ENCODE measurements at places on chromosomes 1 and 21.

GRCh38 chr1:220873868-220874655 lies 5.2 kb upstream of the HLX start:
- peak; percentile 42 for DNase-seq

DNA sequence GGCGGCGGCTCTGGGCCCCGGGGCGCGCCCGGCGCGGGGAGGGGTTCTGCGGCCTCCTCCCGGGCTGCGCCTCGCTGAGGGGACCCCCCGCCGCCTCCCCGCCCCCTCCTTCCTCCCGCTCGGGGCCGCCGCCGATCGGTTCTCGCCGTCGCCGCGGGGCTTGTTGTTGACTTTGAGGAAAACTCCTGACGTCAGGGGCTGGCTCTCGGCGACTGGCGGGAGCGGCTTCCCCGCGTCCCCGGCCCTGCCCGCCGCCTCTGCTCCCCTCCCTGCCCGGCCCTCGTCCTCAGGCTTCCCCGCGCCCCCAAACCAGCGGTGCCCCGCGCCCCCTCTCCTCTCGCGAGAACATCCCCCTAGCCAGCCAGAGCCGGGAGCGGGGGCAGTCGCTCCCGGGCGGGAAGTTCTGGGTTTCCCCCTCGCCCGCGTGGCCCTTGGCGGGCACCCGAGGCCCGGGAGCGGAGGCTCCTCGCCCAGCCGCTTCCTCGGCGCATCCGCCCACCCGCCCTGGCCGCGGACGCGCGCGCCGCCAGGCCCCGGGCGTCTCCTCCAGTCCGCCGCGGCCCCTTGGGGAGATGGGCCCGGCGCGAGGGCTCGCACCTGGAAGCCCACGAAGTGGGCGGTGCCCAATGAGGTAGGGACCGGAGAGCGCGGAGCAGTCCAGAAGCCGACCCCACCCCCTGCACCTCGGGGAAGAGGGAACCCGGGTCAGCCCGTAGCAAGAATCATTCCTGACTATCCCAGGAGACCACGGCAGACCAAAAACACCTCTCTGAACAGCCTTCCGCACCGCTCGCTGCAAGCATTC lies 611 bp upstream of the AKT3 start:
- peak; percentile 77 for DNase-seq

DNA sequence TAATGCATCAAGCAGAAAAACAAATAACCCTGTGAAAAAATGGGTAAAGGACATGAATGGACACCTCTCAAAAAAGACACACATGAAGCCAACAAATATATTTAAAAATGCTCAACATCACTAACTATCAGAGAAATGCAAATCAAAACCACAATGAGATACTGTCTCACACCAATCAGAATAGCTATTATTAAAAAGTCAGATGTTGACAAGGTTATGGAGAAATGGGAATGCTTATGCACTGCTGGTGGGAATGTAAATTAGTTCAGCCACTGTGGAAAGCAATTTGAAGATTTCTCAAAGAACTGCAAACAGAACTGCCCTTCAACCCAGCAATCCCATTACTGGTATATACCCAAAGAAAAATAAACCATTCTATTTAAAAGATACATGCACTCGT lies 86.6 kb upstream of the TNFSF4 start:
- DNase-seq = no peak

GRCh38 chr1:156691665-156692440 lies 13.5 kb downstream of the CRABP2 start:
- DNase-seq = no peak

GRCh38 chr1:172085317-172085716 lies 244.0 kb downstream of the DNM3 start:
- no peak for DNase-seq

GRCh38 chr1:247175458-247175857 lies 3.6 kb upstream of the ZNF124 start:
- no peak for DNase-seq

- no peak for DNase-seq
Measured at GRCh38 chr1:179794146-179794545, 51.1 kb downstream of the FAM163A start.

DNA sequence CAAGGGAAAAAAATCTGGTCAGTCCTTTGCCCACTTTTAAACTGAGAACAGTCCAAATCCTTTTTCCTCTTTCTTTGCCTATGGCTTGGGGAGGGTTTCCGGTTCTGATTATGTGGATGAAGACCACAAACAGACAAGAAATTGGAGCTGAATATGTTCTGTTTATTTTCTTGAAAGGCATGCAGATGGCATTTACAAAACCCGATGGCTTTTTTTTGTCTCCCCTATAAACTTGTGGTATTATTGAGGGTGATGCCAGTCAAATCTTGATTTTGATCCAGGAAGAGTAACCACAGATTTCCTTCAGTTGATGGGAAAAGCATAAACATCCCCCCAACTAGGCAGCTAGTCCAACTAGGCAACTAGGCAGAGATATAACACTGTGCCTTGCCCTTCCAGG lies 38.9 kb downstream of the PLPP3 start:
- no peak for DNase-seq

GRCh38 chr1:70993798-70994197 lies 53.8 kb downstream of the PTGER3 start:
- no peak for DNase-seq

GRCh38 chr1:208213786-208214185 lies 30.4 kb downstream of the PLXNA2 start:
- no peak for DNase-seq

DNA sequence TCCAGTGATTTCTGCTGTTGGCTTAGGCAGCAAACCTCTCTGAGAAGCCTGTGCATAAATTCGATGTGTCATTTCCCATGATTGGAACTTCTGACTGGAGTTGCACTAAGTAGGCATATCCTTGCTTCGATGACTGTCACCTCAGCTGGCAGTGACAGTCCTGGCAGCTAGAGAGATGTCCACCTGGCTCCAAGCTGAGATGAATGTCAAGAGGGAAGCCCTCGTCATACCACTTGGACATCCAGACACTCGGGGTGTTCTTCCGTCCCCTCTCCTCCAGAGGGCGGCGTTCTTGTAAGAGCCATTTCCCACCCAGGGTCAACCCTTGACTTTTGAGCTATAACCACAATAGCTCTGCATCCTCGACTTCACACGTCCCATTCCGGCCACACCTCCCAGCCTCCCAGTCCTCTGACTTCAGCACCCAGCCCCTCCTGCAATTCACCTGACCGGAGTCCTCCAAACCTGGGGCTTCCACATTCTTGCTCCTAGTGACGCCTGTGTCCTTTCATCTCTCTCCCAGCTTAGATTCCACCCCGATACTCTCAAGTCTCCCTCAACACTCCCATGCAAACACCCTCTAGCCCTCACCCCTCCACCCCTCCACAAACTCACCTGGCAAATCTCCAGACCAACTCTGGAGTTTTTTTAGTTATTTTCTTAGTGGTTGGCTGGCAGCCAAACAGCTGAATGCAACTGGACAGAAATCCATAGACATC lies 17.3 kb downstream of the CA6 start:
- peak; percentile 26 for DNase-seq

GRCh38 chr21:36753556-36753955 lies 54.6 kb downstream of the SIM2 start:
- no peak for DNase-seq
